ENCODE measurements at places on chromosomes 3 and 15.

GRCh38 chr15:88635318-88635717 lies 3.5 kb upstream of the ISG20 start:
- no peak for DNase-seq
- H3K4me3 ChIP-seq = no peak overlapping the region
- H3K36me3 ChIP-seq = no peaks in the 10 kb centered on the region
- H3K27ac ChIP-seq = no peak overlapping the region

GRCh38 chr3:105904678-105905284 lies 36.0 kb upstream of the CBLB start:
- no peaks in the 10 kb centered on the region for H3K27me3 ChIP-seq
- H3K4me3 ChIP-seq = no peak overlapping the region
- no peaks in the 10 kb centered on the region for H3K36me3 ChIP-seq
- no peak overlapping the region for H3K27ac ChIP-seq
- DNase-seq = no peak

- H3K36me3 ChIP-seq = no peaks in the 10 kb centered on the region
- no peaks in the 10 kb centered on the region for H3K27me3 ChIP-seq
- H3K4me3 ChIP-seq = no peak overlapping the region
- H3K4me1 ChIP-seq = no peaks in the 10 kb centered on the region
- DNase-seq = no peak
Measured at GRCh38 chr15:60535743-60536142, 56.8 kb upstream of the ICE2 start.

DNA sequence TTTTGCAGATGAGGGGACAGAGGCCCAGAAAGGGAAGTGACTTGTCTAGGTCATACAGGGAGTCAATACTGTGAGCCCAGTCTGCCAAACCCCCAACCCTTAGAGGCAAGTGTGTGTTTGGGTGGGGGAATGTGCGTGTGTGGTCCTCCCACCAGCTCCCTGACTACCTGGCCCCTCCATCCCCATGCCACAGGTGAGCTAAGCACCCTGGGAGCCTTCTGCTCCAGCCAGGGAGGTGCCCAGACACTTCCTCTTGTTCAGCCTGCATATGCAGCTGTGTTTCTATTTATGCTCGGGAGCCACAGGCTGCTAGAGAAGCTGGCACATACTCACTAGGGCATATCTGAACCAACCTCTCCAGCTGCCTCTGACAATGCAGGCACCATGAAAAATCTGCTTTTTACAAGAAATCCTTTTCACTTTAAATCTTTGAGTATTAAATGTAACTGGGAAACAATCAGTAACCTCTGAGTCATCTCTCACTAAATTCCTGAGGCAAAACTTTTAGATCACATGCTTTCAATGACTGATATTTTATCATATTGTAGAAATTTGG lies 20.7 kb downstream of the TBC1D2B start:
- H3K36me3 ChIP-seq = no peaks in the 10 kb centered on the region
- no peaks in the 10 kb centered on the region for H3K27me3 ChIP-seq
- no peak overlapping the region for H3K4me3 ChIP-seq
- DNase-seq = no peak

DNA sequence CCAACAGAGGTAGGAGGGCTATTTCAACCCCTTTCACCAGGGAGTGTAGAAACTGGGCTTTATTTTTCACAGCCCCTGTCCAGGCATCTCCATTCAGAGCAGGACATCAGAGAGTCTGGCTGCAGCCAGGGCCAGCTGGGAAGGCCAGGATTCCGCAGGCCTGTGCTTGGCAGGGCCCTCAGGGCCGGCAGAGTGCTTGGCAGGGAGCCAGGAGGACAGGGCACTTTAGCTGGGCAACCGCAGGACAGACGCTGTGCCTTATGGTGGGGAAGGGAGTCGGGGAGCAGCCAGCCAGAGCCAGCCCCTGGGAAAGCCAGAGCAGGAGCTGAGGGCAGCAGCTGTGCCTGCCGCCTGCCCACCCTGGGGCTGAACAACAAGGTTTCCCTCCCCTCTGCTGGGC lies 34.5 kb upstream of the IQCF6 start:
- no peaks in the 10 kb centered on the region for H3K4me1 ChIP-seq
- H3K27me3 ChIP-seq = no peaks in the 10 kb centered on the region
- no peak overlapping the region for H3K4me3 ChIP-seq
- no peaks in the 10 kb centered on the region for H3K36me3 ChIP-seq
- no peak for DNase-seq
- no peak overlapping the region for H3K27ac ChIP-seq

DNA sequence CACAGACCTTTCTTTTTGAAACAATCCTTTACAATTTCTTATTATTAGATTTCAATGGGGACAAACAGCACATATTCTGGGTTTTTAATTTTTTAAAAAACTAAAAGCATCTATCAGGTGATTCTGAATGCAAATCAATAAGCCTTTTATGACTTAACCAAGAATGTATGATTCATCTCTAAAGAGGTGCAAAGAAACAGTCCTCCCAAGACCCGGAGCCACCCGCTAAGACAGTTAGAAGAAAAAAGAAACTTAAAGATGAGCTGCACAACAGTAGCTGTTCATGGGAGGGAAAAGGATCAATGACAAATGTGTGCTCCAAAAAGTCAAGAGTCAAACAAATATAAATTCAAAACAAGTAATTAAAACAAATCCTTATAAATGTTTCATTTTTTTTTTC lies 319.5 kb downstream of the THSD4 start:
- H3K4me1 ChIP-seq = no peaks in the 10 kb centered on the region
- no peak overlapping the region for H3K4me3 ChIP-seq
- no peak for DNase-seq
- H3K36me3 ChIP-seq = no peaks in the 10 kb centered on the region
- no peaks in the 10 kb centered on the region for H3K27me3 ChIP-seq
- H3K27ac ChIP-seq = no peak overlapping the region

DNA sequence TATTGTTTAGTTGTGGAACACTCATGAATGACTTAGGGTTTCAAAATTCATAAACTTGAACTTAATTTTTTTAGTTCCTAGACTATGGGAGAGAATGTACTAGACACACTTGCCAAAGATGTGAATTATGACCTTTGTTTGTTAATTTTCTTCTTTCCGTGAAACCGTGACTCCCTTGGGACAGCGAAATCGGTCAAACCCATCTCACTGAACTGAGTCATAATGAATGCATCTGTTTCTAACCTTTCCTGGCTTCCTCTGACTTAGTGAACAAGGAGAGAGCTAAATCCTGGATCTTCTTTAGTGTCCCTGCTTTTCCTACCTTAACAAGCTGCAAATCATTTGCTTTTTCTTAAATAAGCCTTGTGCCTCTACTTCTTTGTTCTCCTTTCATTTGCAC lies 85.5 kb downstream of the LARS2 start:
- H3K27ac ChIP-seq = no peak overlapping the region
- no peak overlapping the region for H3K4me3 ChIP-seq
- no peak for DNase-seq
- peaks cover 4% of the 10 kb centered on the region for H3K36me3 ChIP-seq

- no peaks in the 10 kb centered on the region for H3K36me3 ChIP-seq
- H3K4me3 ChIP-seq = no peak overlapping the region
- no peak for DNase-seq
- H3K27ac ChIP-seq = no peak overlapping the region
Measured at GRCh38 chr3:107487490-107487889, 35.3 kb upstream of the BBX start.
